ENCODE measurements at places on chromosomes 3 and 15. TPM values are rescaled to one million over a fixed set of nuclear protein-coding genes. Genes with fewer than 3 reads are reported as not detected.

- H3K27me3 ChIP-seq = no peaks in the 10 kb centered on the region
- no peak overlapping the region for H3K4me3 ChIP-seq
- H3K36me3 ChIP-seq = no peaks in the 10 kb centered on the region
- no peak for DNase-seq
- no peaks in the 10 kb centered on the region for H3K4me1 ChIP-seq
Measured at GRCh38 chr3:194277104-194277785, 73.9 kb downstream of the CPN2 start.

DNA sequence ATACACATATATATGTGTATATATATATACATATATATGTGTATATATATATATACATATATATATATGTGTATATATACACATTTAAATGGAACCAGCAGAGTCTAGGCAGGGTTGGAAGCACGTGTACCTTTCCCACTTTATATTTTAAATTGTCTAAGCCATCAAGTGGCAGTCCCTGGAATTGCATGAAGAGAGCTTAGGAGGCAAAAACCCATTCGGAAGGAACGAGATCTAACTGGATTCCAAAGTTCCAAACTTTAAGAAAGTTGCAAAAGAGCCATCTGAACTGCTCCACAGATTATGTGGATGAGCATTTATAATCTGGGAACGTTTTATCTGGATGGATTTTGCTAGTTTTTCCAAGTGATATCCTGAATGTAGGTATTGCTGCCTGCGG, 186.5 kb downstream of the FOXP1 start:
- H3K27ac ChIP-seq = no peak overlapping the region
- no peaks in the 10 kb centered on the region for H3K27me3 ChIP-seq
- H3K4me3 ChIP-seq = no peak overlapping the region
- peak; percentile 54 for DNase-seq
- no peaks in the 10 kb centered on the region for H3K36me3 ChIP-seq

The TATDN2 gene
- 15.2 TPM for polyA plus RNA-seq

The EIF4G1 gene
- polyA plus RNA-seq = 220 TPM

DNA sequence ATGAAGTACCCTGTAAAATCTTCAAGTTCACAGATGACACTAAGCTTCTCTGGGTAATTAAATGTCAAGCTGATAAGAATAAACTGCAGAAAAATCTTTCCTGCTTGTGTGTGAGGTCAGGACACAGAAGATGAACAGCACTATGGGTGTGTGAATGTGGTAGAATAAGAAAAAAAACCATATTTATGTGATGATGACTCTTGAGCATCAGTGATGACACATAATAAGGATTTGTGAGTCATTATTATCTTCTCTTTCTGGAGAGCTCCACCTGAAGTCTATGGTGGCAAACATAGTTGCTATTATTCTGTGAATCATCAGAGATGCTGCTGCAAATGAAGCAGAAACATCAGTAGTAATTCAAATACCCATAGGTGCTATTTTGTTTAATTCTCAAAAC, 422.4 kb downstream of the DIPK2A start:
- H3K4me1 ChIP-seq = no peaks in the 10 kb centered on the region
- H3K36me3 ChIP-seq = no peaks in the 10 kb centered on the region
- H3K27ac ChIP-seq = no peak overlapping the region
- no peaks in the 10 kb centered on the region for H3K27me3 ChIP-seq
- no peak for DNase-seq
- no peak overlapping the region for H3K4me3 ChIP-seq

The STAB1 gene
- polyA plus RNA-seq = 2.0 TPM

The GCSAM gene
- polyA plus RNA-seq = not detected

The CYP19A1 gene
- polyA plus RNA-seq = not detected

DNA sequence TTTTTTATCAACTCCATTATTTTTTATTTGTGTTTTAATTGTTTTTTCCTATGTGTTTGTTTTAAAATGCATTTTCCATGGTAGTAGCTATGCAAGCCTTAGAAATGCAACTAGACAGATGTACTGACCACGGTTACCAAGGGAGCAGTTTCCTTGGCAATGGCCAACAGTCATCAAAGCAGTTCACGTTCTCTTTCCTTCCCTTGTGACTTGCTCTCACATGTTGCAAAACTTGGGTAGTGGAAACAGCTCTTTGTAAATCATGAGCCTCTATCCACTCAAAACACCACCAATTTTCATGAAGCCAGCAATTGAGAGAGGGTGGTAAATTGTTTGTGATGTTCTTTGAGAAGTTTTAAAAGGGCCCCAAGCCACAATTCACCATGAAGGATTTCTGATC, 499.4 kb upstream of the MDFIC2 start:
- H3K27me3 ChIP-seq = no peaks in the 10 kb centered on the region
- H3K36me3 ChIP-seq = no peaks in the 10 kb centered on the region
- no peak overlapping the region for H3K4me3 ChIP-seq

DNA sequence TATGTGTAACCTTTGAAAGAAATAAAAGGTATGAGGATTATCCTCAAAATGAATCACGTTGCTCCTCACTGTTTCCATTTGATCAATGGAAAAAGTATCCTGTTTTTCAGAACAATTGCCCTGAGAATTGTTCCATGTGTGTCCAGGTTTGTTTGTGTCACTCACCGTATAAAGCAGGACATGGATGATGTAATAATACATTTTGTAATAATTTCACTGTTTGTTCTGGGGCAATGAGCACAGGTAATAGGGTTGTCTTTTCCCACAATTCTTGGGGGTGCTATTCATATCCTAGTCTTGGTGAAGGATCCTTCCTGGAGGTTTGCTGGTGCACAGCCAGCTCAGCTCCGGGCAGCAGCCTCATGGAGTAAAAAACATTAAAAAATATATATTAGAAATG, 510.8 kb upstream of the MCTP2 start:
- H3K27ac ChIP-seq = no peak overlapping the region
- H3K4me1 ChIP-seq = no peaks in the 10 kb centered on the region
- H3K4me3 ChIP-seq = no peak overlapping the region
- DNase-seq = no peak
- no peaks in the 10 kb centered on the region for H3K36me3 ChIP-seq

The CAND2 gene
- polyA plus RNA-seq = not detected

The KNG1 gene
- not detected for polyA plus RNA-seq

GRCh38 chr3:17431484-17432045, 310.9 kb downstream of the TBC1D5 start:
- no peak overlapping the region for H3K4me3 ChIP-seq
- no peaks in the 10 kb centered on the region for H3K27me3 ChIP-seq
- H3K4me1 ChIP-seq = no peaks in the 10 kb centered on the region
- no peaks in the 10 kb centered on the region for H3K36me3 ChIP-seq
- no peak for DNase-seq
- no peak overlapping the region for H3K27ac ChIP-seq

GRCh38 chr3:171950373-171950772, 89.0 kb upstream of the FNDC3B start:
- no peak for DNase-seq
- no peaks in the 10 kb centered on the region for H3K4me1 ChIP-seq
- H3K27me3 ChIP-seq = no peaks in the 10 kb centered on the region
- H3K4me3 ChIP-seq = no peak overlapping the region
- H3K36me3 ChIP-seq = no peaks in the 10 kb centered on the region
- no peak overlapping the region for H3K27ac ChIP-seq

The CAMK1 gene
- 21.0 TPM for polyA plus RNA-seq

DNA sequence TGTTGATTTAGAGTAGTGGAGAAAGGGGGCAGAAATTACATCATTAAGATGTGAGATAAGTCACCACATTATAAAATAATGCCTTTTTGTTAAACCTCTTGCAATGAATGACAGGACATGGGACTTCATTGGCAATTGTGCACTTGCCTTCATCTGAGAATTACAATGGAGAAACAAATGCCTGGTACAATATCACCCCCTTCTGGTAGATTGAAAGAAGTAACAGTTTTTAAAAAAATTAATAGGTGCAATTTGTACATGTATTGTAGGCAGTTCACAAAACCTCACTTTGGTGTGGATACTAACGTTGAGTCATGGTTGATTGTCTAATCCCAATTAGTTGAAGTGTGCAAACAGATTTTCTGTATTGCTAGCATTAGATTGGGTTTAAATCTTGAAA, 4.6 kb upstream of the P2RY14 start:
- DNase-seq = peak; percentile 68
- H3K27ac ChIP-seq = no peak overlapping the region
- no peak overlapping the region for H3K4me3 ChIP-seq
- no peaks in the 10 kb centered on the region for H3K4me1 ChIP-seq

The GPR176 gene
- polyA plus RNA-seq = 3.3 TPM

DNA sequence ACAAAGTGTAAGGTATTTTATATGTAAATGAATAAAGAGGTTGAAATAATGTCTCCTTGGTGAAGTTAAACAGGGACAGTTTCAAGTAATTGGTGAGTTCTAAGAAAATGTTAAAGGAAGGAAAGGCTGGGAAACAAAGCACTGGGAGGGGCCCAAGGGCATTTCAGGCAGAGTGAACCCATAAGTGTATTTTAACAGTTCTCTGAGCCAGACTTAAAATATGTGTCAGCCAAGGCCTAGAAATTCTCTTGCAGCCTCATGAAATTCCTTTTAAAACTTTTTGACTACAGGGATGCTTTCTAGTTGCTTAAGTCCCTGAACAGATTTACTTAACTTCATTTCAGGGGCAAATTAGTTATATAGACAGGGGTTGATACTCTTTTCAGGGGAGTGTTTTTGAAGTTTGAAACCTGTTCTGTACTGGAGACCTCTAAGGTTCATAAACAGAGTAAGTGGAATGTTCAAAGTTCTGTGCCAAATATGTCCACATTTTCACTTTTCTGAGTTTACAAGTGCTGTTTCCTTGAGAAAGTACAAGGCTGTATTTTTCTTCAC, 77.6 kb downstream of the GALK2 start:
- H3K4me1 ChIP-seq = no peaks in the 10 kb centered on the region
- H3K4me3 ChIP-seq = no peak overlapping the region
- H3K36me3 ChIP-seq = peaks cover 6% of the 10 kb centered on the region
- no peak for DNase-seq

The GXYLT2 gene
- polyA plus RNA-seq = not detected

The PIK3CA gene
- polyA plus RNA-seq = 18.2 TPM

GRCh38 chr3:82294609-82295008, 533.2 kb upstream of the GBE1 start:
- no peak overlapping the region for H3K4me3 ChIP-seq
- no peaks in the 10 kb centered on the region for H3K36me3 ChIP-seq
- no peak overlapping the region for H3K27ac ChIP-seq
- DNase-seq = no peak
- H3K27me3 ChIP-seq = no peaks in the 10 kb centered on the region
- no peaks in the 10 kb centered on the region for H3K4me1 ChIP-seq

- no peak for DNase-seq
- no peak overlapping the region for H3K4me3 ChIP-seq
- no peaks in the 10 kb centered on the region for H3K36me3 ChIP-seq
- peaks cover 17% of the 10 kb centered on the region for H3K4me1 ChIP-seq
- no peaks in the 10 kb centered on the region for H3K27me3 ChIP-seq
Measured at GRCh38 chr15:66935688-66936087, 129.7 kb upstream of the SMAD3 start.

The ZNF717 gene
- polyA plus RNA-seq = 2.7 TPM

- no peak for DNase-seq
- H3K27ac ChIP-seq = peak overlapping the region; percentile 83
- H3K27me3 ChIP-seq = no peaks in the 10 kb centered on the region
- H3K36me3 ChIP-seq = no peaks in the 10 kb centered on the region
Measured at GRCh38 chr15:74783808-74784175, 1.9 kb downstream of the CSK start.

Measured in small intestine (tissue), 16 donors.